ENCODE measurements at places on chromosomes 2 and 18.
A peak's percentile ranks its signal among the peaks of the same experiment; 100 is the strongest.

- DNase-seq = no peak
Measured at GRCh38 chr2:183027443-183027842, 10.8 kb downstream of the NCKAP1 start.

DNA sequence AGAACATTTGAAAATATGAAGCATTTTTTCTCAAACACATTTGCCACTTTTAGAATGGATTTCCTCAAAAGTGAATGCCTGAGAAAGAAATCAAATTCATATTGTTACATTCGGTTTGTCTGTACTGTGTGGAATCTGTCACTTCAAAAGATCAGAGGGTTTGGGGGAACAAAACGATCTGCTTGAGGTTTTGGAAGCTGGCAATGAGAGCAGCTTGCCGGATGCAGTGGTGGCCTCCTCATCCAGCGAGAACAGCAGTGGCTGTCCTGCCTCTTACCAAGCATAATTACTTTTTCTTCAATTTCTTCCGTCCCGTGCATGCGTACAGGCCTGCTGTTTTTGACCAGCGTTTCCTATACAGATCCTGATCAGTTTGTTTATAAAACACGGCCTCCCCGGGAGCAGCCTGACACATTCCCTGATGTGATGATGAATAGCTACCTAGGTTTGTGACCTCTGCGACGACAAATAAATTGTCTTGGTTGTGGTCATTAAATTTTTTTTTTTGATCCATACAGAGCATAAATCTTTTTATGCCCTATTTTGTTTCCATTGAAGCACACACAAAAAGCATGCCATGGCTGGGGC lies 45.2 kb downstream of the ITGA6 start:
- DNase-seq = no peak

DNA sequence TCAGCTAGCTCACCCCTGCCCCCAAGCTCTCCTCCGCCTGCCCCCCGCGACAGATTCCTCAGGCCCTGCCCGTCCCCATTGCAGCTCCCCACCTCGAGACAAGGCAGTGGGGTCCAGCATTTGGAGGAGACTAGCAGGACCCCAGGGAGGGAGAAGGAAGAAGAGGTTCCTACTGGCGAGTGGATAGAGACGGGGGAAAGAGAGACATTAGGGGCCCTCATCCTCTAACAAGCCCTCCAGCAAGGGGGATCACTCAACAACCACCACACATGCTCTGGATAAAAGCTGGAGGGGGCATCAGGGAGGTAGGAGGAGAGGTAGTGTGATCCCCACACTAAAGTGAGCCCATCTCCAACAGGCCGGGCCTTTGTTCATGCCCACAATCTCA lies 8.9 kb upstream of the TNS1 start:
- DNase-seq = no peak

DNA sequence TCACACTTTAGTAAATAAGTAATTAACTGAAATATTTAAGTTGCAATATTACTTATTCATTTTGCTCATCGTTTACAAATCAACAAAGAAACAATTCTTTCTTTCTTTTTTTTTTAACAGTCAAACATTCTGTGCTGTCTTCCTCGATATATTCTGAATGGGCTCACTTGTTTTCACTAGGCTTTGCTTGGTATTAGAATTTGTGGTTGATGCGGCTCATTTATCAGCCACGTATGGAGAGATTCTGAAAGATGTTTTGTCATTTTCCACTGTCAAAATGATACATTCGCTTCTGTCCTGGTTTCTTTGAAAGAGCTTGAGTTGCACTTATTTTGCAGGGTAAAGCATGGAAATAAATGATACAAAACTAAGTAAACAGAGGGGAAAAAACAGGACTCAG lies 323.7 kb downstream of the LRRTM1 start:
- DNase-seq = no peak

GRCh38 chr2:229066121-229066715 lies 204.9 kb downstream of the PID1 start:
- DNase-seq = no peak

DNA sequence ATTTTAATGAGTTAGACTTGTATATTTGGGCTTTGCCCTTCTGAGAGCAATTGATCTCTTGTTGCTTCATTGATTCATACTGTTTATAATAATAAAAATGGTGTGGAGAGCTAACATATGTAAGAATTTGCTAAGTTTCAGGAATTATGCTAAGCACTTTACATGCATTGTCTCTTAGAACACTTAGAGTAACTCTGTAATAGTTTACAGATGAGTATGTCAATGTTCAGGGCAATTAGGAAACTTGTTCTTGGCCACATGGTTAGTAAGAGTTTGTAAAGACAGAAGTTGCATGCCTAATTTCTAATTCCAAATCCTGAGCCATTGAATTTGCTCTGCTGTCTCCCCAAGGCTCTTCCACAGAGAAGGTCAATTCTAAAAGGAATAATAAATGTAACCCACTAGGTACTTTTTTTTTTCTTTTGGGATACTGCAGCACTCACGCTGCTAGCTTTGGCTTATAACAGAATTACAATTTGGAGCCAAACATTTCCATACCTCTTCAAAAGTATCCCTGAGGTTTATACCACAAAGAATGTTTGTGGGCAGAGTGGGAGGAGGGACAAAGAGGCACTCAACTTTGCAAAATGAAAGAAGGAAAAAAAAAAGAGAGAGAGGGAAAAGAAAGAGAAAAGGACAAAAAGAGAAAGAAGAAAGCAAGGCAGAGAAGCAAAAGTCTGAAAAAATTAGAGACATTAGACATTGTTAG lies 232.4 kb downstream of the CALCRL start:
- DNase-seq = no peak

GRCh38 chr18:59079264-59079663 lies 60.4 kb upstream of the SEC11C start:
- no peak for DNase-seq

GRCh38 chr2:9554921-9555296 lies 721 bp downstream of the ADAM17 start:
- DNase-seq = peak; percentile 20

GRCh38 chr18:44588508-44588907 lies 92.2 kb upstream of the SETBP1 start:
- DNase-seq = no peak

DNA sequence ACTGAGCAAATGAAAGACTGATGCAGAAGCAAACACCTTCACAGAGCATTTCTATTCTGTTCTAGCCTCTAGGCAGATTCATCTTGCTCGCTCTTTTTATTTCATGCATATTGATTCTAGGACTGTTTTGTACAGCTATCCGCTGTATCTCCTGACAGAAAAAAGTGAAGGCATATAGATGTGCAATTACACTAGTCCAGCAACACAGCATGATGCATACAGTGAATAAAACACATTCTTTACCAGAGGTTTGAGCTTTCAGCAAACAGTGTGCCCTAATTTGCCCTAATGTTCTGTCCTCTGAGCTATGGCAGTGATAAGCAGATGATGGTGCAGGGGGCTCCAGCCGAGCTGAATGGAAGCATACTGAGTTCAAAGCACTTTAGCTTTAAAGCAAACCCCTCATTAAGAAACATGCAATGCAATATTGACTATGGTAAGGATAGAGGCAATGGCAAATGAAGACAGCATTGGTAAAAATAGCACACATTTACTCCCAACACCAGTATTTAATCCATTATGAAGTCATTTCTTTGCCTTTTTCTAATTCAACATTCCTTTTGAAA lies 141.2 kb upstream of the RGPD4 start:
- no peak for DNase-seq

DNA sequence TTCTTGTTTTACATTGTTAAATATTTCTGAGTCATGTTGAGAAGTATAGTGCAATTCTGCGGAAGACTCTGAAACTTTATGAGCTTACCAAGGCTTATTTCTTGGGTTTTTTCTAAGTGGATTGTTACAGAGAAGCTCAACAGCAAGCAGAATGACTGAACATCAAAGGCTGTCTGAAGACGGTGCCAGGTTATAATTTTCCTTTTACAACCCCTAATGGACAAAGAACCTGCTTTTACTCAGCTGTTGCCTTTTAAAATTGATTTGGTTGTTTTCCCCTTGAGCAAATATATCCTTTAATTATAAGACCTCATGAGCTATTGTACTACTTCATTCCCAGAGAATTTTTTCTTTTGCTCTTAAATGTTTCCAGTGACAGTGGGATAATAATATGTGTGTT lies 41.6 kb downstream of the LAMA3 start:
- DNase-seq = no peak

- DNase-seq = no peak
Measured at GRCh38 chr18:69968039-69968438, 20.4 kb upstream of the CD226 start.

DNA sequence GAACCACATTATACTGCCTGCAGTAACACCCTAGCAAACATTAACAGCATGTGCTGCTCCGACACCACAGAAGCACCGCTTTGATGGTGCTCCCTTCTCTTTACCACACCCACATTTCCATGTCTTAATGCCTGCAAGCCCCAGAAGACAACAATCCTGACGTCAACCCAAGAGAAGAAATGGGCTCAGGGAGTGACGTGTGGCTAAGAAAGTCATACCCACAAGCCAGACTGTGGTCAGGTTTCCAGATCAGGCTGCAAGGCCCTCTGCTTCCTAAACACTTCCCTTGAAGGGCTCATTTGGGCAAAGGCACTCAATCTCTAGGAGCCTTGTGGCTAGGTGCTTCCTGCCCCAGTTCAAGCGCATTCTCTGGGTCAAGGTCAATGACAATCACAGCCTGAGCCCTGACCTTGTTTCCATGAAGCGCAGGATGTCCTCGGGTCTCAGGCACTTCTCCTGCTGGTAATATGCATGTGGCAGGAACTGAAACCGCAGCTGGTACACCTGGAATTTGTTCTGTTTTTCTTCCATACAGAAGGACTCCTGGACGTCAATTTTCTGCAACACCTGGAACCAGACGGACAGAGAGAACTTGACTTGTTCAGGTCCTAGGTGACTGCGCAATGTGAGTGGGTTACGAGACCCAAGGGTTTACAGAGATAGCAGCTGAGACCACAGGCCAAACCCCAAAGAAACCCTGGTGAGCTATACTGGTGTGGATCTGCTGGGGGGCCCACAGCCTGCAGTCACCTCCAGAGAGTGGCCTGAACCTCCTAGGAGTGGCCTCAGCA lies 67.2 kb downstream of the POLR1A start:
- peak; percentile 53 for DNase-seq

- DNase-seq = no peak
Measured at GRCh38 chr18:48932822-48933510, 17.8 kb downstream of the SMAD7 start.

DNA sequence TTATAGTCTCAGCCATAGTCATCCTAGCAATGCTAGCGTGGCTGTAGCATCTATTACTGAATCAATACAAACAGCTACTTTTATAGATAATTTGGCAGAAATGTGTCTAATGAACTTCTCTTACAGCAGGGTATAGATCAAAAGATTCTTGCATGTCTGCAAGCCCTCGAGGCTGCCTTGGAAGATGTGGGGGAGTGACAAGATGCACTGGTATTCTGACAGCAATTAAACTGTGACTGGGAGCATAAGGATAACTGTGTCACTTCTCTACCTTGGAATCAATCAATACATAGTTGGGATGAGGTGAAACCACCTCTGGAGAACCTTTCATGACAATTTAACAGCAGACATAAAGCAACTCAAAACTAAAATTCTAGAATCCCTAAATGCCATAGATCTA lies 59.3 kb upstream of the MYO3B start:
- no peak for DNase-seq

DNA sequence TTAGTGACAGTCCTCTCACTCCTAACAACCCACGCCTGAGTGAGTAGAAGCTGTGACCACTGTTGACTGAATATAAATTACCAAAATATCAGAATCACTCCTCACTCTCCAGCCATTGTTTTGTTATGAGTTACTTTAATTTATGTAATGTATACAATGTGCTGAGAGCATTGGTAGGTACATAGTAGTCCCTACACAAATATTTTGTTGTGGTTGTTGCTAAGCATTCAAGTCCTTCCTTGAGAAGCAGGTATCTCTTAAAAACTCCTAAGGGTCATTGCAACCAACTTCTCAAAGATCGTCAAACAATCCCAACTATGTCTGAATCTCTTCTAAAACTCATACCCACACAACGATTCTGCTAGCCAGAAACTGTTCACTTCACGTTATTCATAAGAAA lies 476.8 kb upstream of the TNP1 start:
- DNase-seq = no peak

DNA sequence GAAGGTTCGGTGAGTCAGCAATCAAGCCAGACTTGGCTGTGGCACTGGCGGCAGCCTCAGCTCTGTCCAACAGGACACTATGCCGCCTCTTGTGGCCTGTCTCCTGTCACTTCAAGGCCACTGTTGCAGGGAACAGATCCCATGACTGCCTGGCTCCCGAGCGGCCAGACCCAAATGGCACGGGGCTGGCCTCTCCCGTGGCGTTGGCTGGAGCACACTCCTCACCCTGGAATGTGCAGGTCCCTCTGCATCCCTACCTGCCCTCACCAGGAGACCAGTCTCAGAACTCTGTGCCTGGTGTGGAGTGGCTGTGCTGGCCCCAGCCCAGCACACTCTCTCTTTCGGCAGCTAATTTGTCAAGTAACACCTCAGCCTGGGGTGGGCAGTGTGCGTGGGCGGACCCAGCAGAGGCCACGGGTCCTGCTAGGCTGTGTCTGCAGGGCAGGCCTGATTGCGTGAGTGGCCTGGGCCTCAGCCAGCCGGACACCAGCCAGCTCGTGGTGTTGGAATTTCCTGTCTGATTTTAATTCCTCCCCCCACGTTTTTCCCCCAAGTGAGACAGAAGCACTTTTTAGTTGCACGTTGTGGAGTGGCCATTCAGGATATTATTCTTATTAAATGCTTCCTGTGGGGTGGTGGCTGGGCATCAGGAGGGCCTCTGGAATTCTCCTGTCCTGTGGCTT lies 179.3 kb downstream of the GLI2 start:
- no peak for DNase-seq

DNA sequence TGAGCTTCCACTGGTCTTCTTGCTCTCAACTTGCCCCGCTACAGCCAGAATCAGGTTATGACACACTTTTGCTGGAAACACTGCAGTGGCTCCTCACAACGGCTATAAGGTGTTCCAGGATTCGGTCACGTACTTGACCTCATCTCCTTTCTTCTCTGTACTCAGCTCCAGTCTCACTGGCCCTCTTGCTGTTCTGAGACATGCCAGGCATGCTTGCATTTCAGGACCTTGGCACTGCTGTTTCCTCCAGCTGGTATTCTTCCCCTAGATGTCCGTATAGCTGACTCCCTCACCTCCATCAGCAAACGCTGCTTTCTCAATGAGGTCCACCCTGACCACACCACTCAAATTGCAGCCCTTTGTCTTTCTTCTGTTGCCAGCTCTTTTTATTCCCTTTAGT lies 31.9 kb upstream of the C1GALT1C1L start:
- DNase-seq = no peak

- peak; percentile 43 for DNase-seq
Measured at GRCh38 chr18:24019641-24020331, 5.2 kb downstream of the TTC39C start.

Measured in activated T-cell treated with anti-CD3 and anti-CD28 coated beads for 24 hours (primary cell).